ENCODE measurements at places on chromosomes 7 and 10. TPM values are rescaled to one million over a fixed set of nuclear protein-coding genes. Genes with fewer than 3 reads are reported as not detected.

GRCh38 chr10:61992671-61993668 lies 91.5 kb downstream of the ARID5B start:
- DNase-seq, result peak; percentile 44

GRCh38 chr7:100604028-100604975 lies 2.1 kb downstream of the PCOLCE start:
- DNase-seq, result peak; percentile 81

DNA sequence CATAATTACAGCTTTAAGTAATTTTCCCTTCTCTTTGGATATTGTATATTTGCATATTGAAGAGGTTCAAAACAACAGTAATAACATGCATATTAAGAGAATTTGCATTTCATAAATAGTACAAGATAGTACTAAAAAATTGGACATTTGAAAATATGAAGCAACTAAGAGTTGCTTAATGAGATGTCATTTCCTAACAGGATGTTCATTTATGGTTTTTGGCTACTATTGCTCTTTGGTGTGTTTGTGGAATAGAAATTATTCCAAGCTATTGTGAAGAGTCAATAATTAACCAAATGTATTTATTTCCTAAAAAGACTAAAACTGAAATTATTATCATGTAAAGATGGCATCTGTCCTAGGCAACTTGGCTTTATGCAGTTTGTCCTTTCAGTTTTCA lies 4.1 kb upstream of the SGCE start:
- DNase-seq, result no peak

GRCh38 chr7:51019191-51019844 lies 236.6 kb upstream of the GRB10 start:
- no peak for DNase-seq

- no peak for DNase-seq
Observed at GRCh38 chr7:81470724-81471379, 299.0 kb downstream of the HGF start.

- DNase-seq, result no peak
Observed at GRCh38 chr7:41103331-41103730, 599.6 kb downstream of the INHBA start.

- no peak for DNase-seq
Observed at GRCh38 chr7:490461-491291, 29.0 kb downstream of the PDGFA start.

GRCh38 chr7:132176719-132177118 lies 399.6 kb downstream of the PLXNA4 start:
- no peak for DNase-seq

DNA sequence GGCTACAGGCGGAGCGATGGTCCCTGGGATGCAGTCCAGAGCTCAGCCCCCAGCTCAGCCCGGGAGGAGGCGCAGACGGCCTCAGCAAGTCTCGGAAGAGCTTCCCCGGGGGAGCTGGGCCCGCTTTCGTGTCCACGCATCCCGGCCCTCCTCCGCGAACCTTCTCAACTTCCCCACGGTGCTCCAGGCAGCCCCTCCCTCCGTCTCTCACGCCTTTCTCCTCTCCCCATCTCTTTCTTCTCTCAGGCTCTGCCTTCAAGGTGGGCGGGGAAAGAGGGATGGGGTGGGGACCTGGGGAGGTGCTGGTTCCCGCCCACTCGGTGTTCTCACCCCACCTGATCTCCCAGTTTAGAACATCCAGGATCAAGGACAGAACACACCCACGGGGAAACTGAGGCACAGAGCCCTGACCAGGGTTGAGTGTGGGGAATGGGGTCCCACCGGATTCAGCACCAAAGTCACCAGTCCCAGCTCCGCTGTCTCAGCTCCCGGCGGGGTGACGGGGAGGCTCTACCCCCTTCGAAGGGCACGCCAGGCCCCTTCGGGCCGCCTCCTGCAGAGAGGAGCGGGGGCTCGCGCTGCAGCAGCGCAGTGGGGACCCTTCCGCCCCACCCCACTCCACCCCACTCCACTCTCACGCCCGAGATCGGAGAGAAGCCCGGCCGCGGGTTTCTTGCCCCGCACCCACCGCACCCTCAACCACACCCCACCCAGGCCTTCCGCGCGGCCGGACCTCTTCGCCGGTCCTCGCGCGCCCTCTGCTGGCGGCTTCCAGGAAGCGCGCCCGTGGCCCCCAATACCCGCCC lies 18.2 kb downstream of the POLL start:
- peak; percentile 83 for DNase-seq

DNA sequence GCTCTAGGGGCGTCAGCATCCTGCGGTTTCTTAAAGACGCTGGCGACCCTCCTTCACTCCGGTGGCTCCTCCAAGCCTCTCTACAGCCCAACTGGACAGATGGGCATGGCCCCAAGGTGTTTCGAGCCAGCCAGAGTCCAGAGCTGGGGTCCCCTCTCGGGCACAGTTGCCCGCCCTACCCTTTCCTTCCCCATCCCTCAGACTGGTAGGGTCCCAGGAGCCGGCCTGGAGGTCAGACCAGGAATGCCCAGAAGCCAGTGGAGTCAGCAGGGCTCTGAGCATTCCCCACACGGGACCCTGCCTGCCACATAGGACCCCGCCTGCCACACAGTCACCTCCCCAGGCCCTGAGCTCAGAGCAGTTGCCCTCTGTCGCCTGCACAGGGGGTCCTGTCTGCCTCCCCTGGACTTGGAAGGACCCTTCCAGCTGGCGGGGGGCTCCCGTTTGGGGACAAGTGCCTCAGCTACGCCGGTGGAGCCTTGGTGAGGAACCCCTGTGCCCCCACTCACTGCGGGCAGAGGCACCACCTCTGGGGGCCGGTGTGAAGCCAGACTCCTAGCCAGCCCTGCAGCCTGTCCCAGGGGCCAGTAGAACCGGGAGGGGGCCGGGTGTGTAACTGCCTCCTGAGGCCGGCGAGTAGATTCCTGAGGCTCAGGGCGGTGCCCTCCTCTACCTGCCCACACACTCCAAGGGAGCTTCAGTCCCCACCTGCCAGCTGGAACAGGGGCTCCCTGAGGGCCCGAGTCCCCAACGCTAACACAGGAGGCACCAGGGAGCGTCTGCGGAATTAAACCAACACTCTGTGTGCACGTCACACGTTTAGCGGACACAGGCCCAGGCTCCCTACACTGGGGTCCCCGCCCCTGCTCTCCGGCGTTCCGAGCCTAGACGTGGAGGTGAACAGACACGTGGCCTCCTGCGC lies 19.4 kb upstream of the PDGFA start:
- no peak for DNase-seq

DNA sequence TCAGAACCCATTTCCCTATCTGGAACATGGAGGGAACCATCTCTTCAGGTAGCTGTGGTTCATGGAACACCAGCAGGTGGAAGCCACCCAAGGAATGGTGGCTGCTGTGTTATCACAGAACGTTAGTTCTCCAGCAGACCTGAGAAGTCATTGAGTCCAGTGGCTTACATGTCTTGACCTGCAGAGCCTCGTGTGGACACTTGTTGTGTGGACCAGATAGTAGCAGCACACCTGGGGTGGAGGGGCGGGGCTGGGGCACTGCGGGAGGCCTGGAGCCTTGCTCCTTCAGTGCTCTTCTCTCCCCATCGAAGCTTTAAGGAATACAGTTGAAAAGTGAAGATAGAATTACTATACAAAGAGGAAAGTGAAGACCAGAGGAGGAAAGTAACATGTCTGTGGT lies 42.4 kb downstream of the VWA2 start:
- no peak for DNase-seq

- no peak for DNase-seq
Observed at GRCh38 chr10:99304862-99305229, 24.3 kb upstream of the CNNM1 start.

DNA sequence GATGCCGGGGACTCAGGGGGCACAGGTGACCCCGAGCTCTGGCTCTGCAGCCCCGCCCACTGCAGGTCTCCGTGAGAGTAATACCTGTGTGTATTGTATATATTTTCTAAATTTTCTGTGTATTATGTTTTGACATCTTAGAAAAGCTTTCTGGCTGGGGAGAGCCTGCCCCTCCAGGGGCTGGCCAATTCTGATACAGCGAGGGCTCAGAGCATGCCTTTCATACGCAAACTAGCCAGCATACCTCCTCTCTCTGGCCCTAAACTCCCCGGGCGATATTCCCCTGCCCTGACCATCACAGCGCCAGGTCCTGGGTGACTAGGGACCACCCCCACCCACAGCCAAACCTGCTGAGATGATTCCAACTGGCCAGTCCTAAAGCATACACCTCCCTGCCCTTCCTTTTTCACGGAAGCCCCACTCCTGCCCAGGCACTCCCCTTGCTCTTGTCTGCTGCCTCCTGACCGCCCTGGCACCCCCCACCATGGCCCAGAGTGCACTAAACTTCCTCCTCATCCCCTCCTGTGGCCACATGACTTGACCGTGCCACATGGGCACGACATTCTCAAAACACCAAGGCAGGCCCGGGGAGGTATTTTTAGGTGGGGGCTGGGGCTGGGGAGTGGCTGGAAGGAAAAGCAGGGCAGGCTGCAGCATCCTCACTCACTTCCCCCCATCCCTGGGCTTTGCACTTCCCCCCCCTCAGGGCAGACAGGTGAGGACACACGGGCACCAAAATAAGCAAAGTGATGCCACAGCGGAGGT lies 61.5 kb downstream of the INSIG1 start:
- DNase-seq, result no peak

- DNase-seq, result no peak
Observed at GRCh38 chr10:119867317-119867716, 5.3 kb downstream of the MCMBP start.

WNT8B gene
- 0.15 TPM for total RNA-seq

MUC3A gene
- 1.6 TPM for total RNA-seq

CALHM1 gene
- not detected for total RNA-seq

SFTPD gene
- 216 TPM for total RNA-seq

LRIT1 gene
- not detected for total RNA-seq

NRG3 gene
- total RNA-seq, result 2.0 TPM

TECTB gene
- not detected for total RNA-seq

SFRP4 gene
- 2.5 TPM for total RNA-seq

FZD1 gene
- 55.8 TPM for total RNA-seq

SEMA3E gene
- 4.9 TPM for total RNA-seq

C10orf62 gene
- total RNA-seq, result 0.21 TPM

IL6 gene
- 2.7 TPM for total RNA-seq
